ENCODE measurements at places on chromosomes 3 and 15.
A peak's percentile ranks its signal among the peaks of the same experiment; 100 is the strongest.

GRCh38 chr3:55127565-55127964 lies 199.7 kb upstream of the LRTM1 start:
- DNase-seq, result peak; percentile 6

DNA sequence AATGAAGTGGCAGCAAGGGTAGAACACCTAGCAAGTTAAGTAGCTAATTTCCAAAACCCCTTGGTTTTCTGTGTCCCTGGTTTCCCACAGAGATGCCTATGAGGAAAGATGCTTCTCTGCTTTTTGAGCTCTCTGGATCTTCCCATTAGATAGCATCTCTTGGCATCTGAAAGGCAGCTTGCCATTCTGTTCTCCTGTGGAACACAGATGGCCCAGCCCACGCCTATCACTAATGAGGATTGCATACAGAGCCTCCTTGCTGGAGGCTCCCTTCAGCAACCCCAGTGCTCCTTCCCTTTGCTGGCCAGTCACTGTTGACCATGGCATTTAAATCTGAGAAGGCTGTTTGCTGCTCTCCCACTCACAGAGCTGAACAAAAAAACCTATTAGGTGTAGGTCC lies 34.4 kb upstream of the ETV5 start:
- no peak for DNase-seq

- peak; percentile 69 for DNase-seq
These were observed 51.8 kb upstream of the ADPGK start for GRCh38 chr15:72835294-72835890.

- DNase-seq, result no peak
These were observed 229.1 kb downstream of the CHST2 start for GRCh38 chr3:143348486-143349327.

DNA sequence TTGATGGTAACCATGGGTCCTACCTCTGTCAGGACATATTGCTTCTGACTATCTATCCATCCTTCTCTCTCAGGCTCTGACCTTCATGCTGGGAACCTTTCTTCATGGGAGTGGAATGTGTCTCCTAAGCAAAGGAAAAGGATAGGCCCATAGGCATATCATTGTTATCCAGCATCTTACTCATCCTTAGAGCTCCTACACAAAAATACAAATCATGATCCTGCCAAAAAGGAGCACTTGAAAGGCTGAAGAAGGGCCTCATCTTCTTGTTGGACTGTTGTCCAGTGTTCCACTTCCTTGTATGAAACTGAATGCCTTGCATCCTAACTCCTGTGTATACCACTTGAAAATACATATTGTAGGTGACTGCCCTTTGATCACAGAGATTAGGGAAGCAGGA lies 96.1 kb upstream of the SOX2 start:
- DNase-seq, result no peak
